ELF-1 (cell line): ENCODE measurements at places on chromosomes 6 and 20.

- DNase-seq, result no peak
Observed at GRCh38 chr6:79040083-79040482, 38.0 kb downstream of the PHIP start.

DNA sequence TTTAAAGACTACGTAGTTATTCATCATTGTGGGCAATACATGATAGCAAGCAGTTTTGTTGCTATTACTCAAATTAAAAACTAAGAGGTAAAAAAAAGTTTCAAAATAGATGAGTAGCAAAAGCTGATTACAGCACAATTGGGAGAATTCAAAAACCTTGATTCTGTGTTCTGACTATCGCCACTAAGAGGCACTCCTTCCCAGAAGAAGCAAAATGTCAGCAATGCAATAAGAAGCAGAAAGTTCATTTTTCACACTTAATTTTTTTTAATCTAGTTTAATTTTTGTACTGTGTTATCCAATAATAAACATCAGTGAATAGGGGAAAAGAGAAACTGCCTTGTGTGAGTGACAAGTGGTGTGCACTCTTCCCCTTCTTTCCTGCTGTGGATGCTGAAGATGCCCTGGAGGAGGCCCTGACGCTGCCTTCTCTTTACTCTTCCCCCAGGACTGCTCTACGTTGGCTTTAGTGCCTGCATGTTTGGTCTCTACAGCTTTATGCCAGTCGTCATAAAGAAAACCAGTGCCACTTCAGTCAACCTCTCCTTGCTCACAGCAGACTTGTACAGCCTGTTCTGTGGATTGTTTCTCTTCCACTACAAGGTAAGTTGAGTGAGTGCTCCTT lies 263.2 kb upstream of the PLN start:
- DNase-seq, result no peak

GRCh38 chr6:130382872-130383490 lies 17.2 kb downstream of the TMEM200A start:
- no peak for DNase-seq

- DNase-seq, result no peak
Observed at GRCh38 chr6:43969158-43969981, 157.9 kb downstream of the MRPL14 start.

DNA sequence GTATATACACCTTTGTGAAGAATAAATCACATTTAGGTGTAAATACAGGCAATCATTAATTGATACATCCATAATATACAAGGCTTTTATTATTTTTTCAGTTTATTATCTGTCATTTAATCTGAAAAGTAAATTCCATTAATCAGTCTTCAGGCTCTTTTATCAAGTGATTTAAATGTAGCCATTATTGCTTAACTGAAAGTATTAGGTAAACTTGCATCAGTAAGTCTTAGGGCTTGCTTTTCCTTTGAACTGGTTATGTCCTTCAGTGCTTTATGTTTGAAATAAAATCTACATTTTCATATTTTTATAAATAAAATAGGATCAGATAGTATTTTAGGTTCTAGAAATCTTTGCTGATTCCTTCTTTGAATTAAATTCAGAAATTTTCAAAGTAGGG lies 4.1 kb downstream of the TPBG start:
- DNase-seq, result no peak

DNA sequence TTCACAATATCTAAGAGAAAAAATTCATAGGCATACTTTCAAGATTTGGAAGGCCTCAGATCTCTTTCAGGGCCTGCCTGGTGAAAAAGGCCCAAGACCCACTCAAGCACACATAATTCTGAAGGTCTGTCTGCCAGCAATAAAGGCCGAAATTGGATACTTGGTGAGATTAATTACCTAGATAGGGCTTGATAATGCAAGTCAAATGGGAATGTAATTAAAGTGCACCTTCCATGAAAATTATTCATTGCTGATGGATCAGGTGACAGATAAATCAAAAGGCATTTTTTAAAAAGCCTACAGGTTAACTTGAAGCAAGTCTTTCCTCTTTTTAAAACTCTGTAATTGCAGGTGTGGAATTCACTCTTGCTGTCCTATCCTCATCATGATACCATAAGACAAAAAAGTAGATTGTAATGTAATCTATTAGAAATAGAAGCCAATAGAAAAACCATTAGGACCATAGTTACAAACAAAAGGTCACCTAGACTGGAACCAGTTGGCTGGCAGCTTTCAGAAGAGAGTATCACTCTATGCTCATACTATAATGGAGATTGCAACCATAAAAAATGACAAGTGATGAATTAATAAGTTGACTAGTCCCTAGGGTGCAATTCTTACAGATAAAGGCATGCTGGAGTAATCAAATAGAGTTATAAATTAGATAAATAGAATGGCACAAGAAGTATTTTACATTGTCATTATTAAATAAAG lies 77.3 kb downstream of the EPHA7 start:
- no peak for DNase-seq
